ENCODE measurements at places on chromosomes 2 and 18.

DNA sequence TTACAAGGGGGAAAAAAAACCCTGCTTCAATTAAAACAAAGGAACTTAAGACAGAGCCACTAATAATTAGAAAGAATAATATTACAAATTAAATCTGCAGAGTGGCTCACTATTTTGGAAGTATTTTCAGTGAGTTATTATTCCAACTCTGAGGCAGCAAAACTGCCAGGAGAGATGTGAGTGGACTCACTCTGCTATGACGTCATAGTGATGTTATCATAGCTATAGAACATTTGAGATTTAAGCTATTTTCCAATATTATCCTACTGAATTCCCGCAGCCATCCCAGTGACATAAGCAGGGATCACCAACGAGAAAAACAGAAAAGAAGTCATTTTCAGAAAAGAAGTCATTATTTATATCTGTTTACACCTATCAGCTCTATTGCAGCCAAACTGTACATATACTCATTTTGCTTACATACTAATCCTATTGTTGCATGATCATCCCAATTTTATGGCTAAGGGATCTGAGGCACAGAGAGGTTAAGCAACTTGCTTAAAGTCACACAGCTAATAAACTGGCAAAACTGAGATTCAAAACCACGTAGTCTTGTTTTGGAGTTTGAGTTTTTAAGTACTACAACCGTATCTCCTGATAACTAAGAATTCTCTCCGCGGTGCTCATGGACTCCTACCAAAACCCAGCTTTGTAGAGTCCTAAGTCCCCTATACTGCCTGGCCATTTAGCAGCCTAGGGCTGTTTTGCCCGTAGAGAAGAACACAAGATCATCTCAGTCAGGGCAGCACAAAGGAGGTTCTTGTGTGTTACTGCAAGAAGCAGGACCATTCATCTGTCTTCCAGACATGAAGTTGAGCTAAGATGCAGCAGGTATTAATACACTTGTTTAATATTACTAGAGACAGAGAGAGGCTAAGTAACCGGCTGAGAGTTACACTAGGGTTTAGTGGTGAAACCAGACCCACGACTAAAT lies 299.8 kb downstream of the TCF4 start:
- DNase-seq: no peak

- DNase-seq: no peak
These were observed 690.7 kb downstream of the LRP1B start for GRCh38 chr2:141440072-141440635.

DNA sequence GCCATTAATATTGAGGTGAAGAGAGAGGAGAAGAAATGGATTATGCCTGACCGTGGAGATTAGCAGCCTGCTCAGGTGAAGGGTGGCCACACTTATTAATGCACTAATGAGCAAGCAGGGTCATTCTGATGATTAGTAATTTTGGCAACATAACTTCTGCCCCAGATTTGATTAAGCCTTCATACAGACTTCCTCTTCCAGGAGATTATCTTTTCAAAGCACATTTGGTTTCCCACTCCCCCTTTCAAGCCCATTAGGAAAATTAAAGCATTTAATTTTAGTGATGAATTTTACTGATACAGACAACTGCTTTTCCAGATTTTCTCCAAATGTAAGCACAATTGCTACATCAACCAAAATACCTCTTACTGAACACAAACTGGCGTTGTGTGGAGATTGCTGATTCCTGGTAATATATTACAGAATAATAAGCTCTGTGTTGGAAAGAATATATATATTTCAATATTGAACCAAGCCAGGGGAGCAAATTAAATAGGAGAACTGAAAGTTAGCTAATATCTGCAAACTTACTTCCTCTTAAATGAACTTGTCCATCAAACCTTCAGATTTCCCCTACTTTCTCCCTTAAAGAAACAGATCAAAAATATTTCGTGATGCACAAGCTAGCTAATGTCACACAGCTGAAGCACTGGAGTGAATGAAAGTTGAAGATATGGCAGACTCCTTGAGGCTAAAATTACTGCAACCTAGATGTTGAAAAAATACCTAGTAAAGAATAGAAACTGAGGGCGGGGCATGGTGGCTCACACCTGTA lies 140.8 kb downstream of the FAM210A start:
- DNase-seq: no peak

- DNase-seq: no peak
These were observed 4.4 kb upstream of the SAG start for GRCh38 chr2:233303252-233303651.

DNA sequence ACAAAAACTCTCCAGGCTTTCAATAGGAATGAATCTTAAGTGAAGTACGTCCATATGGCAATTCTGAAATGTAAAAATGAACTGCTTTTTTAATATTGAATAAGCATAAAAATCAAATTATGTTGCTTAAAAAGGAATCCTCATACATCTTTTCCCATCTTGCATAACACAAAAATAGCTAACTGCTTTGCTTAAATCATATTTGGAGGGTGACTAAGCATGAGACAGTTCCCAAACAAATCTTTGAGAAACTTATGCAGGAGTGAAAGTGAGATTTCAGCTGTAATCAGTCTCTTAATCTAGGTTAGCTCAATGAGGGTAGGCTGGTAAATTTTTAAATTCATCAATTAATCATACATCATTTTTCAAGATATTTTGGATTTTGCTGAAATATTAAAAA lies 111.5 kb downstream of the MBD5 start:
- peak; percentile 14 for DNase-seq

DNA sequence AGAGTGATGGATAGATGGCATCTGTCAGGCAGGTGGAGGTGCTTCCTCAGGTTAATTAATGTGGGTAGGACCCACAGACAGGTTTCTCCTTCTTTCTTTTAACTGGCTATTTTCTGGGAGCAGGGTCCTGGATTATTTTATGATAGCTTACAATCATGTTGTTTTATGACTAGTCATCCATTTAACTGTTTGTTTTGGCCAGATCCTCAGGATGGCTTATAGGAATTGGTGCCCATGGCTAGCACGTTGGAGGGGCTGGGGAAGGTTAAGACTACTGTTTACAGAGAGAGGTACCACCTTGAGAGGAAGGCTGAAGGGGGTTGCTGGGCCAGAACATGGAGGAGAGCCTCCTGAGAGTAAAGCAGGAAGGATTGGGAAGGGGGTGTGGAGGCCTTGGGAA lies 78.0 kb upstream of the MGAT5 start:
- no peak for DNase-seq

DNA sequence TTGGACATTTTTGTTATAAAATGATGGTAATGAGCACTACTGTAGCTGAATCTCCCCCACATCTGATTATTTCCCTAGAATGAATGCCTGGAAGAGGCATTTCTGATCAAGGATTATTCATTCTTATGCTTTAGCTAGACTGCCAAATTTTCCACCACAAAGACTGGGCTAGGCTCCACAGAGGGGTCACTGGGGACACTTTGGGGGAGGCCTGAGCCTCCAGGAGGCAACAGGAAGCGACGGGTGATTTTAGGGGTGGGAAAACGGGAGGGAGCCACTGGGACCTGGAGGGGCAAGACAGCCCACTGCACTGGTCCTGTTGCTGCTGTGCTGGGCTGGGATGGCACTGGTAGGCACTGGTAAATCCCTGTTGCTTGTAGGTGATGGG lies 2.4 kb upstream of the ASB1 start:
- no peak for DNase-seq

GRCh38 chr2:221816566-221816965 lies 244.5 kb upstream of the EPHA4 start:
- no peak for DNase-seq

DNA sequence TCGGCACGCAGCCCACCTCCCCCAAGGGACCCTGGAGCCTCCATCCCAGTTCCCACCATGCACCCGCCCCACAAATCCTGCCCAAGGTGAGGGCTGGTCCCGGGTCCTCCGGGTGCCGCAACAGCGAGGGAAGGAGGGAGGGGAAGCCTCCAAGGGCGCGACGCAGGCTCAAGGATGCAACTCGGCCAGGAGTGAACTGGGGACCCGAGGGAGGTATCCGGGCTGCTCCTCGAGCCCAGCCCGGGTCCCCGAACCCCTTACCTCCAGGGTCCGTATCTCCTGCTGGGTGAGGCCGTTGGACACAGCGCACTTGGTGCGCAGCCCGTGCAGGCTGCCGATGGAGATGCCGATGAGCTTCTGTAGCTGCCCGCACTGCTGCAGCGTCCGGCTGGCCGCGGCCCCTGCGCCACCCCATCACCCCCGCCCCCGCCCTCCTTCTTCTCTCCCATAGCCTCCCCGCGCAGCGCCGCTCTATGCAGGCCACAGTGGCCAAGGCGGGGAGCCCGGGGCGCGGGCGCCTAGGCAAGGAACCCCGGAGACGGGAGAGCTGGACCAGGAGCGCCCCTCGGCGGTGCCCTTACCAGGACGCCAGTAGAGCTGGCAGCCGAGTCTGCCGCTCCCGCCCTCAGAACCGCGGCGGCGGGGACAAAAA lies 124.1 kb downstream of the ANKRD30BL start:
- no peak for DNase-seq

GRCh38 chr2:43225093-43225787 lies 1.2 kb downstream of the ZFP36L2 start:
- DNase-seq: no peak

DNA sequence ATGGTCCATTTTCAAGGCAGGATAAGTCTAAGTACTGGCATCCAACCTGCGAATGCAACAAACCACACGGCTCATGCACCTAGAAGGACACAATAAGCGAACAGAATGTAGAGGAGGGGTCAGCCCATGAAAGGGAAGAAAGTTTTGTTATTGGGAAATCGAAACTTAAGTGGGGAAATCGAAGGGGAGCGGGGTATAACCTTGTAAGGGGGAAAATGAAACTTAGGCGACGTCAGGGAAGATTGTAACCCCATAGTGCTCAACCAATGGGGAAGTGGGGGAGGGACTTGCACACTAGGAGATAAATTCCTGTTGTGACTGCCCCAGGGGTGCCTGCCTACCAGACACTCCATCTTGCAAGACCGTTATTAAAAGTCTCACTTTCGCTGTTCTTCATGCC lies 15.6 kb upstream of the OTOF start:
- no peak for DNase-seq

- no peak for DNase-seq
These were observed 62.1 kb downstream of the COBLL1 start for GRCh38 chr2:164779383-164780057.

DNA sequence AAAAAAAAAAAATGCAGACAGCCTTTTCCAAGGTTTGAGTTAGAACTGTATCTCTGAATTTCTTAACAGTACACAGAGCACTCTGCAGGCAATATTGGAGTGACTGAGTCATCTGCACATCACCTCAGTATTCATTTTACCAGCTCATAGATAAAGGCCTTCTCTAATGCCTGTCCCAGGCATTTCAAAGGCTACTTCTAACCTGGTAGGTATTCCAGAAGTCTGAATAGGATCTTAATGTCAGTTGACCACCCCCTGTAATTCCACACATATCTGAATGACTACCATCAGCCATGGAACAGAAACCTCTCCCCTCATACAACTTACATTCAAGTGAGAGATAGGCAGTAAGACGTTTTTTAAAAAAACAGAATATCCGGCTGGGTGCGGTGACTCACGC lies 9.0 kb downstream of the METTL21A start:
- DNase-seq: no peak

GRCh38 chr2:105812180-105813044 lies 67.7 kb downstream of the NCK2 start:
- no peak for DNase-seq

- no peak for DNase-seq
These were observed 11.3 kb downstream of the KCTD18 start for GRCh38 chr2:200498402-200499162.

- DNase-seq: no peak
These were observed 39.5 kb upstream of the FHL2 start for GRCh38 chr2:105438104-105438929.

- DNase-seq: no peak
These were observed 642.7 kb downstream of the ARHGAP15 start for GRCh38 chr2:143771939-143772338.

DNA sequence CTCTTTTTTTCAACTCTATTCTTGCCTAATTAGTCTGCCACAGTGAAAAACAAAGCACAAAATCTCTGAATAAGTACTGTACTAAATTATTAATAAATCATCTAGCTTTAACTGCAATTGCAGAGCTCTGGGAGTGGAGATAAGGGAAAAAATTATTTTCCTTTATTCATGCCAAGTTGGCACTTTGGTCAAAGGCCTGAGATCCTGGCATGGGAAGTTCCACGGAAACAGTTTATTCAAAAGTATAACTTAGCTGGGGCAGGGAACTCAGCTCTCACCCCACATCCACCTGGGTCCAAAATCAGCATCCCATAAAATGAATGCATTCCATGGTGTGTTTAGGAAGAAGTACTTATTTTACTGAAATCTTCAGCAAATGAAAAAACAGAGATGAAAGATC lies 185.2 kb upstream of the APCDD1 start:
- no peak for DNase-seq

- no peak for DNase-seq
These were observed 226.1 kb upstream of the HNRNPA3 start for GRCh38 chr2:176986487-176986886.

GRCh38 chr18:1050012-1050657 lies 145.5 kb downstream of the ADCYAP1 start:
- no peak for DNase-seq

GRCh38 chr2:168797286-168797655 lies 5.2 kb upstream of the NOSTRIN start:
- no peak for DNase-seq

DNA sequence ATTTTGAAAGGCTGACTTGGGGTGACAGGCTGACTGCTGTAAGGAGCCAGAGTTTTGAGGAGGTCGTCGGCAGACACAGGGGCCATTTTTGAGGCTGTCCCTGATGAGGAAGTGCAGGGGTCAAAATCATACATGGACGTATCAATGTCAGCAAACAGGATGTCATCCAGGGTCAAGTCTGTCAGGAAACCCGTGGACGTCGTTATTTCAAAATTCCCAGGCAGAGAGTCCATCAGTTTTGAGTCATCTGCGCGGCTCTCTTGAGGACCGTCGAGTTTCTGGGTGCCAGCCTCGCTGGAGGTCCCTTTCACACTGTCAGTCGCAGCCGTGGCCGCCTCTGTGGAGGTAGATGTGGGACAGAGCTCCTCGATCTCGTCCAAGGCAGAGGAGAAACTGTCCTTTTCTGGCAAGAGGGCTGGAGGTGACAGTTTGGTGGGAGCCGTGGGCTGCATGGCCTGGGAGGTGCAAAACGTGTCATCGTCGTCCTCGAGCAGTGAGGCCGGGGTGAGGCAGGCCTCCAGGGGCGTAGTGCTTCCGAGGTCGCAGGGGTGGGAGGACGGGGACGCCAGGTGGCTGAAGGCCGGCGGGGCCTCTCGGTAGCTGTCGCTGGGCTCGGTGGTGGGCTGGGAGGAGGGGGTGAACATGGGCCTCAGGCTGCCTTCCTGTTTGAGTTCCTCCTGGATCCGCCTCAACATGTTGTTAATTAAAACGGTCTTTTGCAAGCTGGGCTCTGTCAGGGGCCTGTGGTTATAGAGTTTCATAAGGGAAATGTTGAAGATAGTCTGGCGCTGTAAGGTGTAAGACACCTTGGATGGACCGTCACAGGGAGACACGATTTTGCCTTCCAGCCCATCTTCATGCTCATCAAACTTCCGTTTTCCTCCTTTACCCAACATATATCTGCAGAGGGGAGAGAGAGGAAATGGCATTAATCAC lies 17.5 kb downstream of the SERTAD2 start:
- DNase-seq: no peak
